Sigmoid colon (tissue), 7 donors: ENCODE measurements at places on chromosomes 7 and 10. TPM values are rescaled to one million over a fixed set of nuclear protein-coding genes. Genes with fewer than 3 reads are reported as not detected.

The TRIM73 gene
- 1.6 TPM for total RNA-seq

The CFAP46 gene
- 0.41 TPM for total RNA-seq

The OR2A2 gene
- total RNA-seq, result not detected

The COL26A1 gene
- total RNA-seq, result not detected

The ICA1 gene
- 4.8 TPM for total RNA-seq

GRCh38 chr7:133433165-133433812, 180.4 kb downstream of the EXOC4 start:
- no peak overlapping the region for H3K4me3 ChIP-seq
- no peak overlapping the region for H3K27ac ChIP-seq
- H3K36me3 ChIP-seq, result no peaks in the 10 kb centered on the region
- peaks cover 8% of the 10 kb centered on the region for H3K4me1 ChIP-seq

DNA sequence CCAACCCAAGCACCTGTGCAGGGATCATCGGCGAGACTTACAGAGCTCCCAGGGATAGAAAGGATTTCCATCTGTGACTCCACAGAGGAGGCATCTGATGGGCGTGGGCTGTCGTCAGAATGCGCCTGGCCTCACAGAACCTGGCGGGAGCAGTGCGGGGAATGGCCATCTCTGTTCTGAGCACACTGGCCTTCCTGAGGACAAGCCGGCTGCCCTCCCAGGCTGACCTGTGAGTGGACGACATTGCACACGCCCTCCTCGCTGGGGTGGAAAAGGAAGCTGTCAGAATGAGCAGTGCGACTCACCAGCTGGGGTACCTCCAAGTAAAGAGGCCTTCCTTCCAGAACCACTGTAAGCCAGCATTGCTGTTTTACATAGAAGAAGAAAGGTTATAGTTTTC, 234.6 kb upstream of the PITRM1 start:
- H3K4me3 ChIP-seq, result no peak overlapping the region
- no peak for DNase-seq
- no peak overlapping the region for H3K27ac ChIP-seq
- H3K27me3 ChIP-seq, result no peaks in the 10 kb centered on the region
- H3K4me1 ChIP-seq, result peaks cover 7% of the 10 kb centered on the region

The EPO gene
- total RNA-seq, result not detected

DNA sequence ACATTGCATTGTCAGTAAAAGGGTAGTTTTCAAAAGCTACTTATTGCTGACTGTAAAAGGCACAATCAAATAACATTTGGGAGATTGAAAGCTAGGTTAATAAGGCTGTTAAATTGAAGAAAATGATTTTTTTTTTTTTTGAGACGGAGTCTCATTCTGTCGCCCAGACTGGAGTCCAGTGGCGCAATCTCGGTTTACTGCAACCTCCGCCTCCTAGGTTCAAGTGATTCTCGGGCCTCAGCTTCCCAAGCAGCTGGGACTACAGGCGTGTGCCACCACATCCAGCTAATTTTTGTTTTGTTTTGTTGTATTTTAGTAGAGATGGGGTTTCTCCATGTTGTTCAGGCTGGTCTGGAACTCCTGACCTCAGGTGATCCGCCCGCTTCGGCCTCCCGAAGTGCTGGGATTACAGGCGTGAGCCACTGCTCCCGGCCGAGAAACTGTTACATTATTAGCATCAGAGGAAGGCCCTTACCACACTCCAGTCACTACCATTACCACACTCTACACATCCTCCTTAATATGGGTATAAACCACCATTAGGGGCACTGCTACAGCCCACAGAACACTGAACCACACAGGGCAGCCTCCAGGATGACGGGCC, 1.0 kb downstream of the CYP51A1 start:
- H3K27ac ChIP-seq, result peak overlapping the region; percentile 92
- DNase-seq, result no peak
- peaks cover 4% of the 10 kb centered on the region for H3K36me3 ChIP-seq
- H3K4me3 ChIP-seq, result peak overlapping the region; percentile 91
- H3K27me3 ChIP-seq, result no peaks in the 10 kb centered on the region

The ANLN gene
- 3.6 TPM for total RNA-seq

GRCh38 chr7:32379510-32380112, 110.6 kb downstream of the LSM5 start:
- H3K4me1 ChIP-seq, result no peaks in the 10 kb centered on the region
- H3K4me3 ChIP-seq, result no peak overlapping the region
- H3K27me3 ChIP-seq, result no peaks in the 10 kb centered on the region
- no peak for DNase-seq

The FAM241B gene
- 6.3 TPM for total RNA-seq

- no peak overlapping the region for H3K4me3 ChIP-seq
- peak overlapping the region; percentile 46 for H3K27ac ChIP-seq
- H3K27me3 ChIP-seq, result no peaks in the 10 kb centered on the region
Observed at GRCh38 chr10:119980956-119981750, 88.6 kb downstream of the SEC23IP start.

The PAX2 gene
- total RNA-seq, result not detected

GRCh38 chr7:105230486-105230885, 158.2 kb downstream of the SRPK2 start:
- H3K4me1 ChIP-seq, result no peaks in the 10 kb centered on the region
- no peaks in the 10 kb centered on the region for H3K27me3 ChIP-seq
- H3K36me3 ChIP-seq, result no peaks in the 10 kb centered on the region

DNA sequence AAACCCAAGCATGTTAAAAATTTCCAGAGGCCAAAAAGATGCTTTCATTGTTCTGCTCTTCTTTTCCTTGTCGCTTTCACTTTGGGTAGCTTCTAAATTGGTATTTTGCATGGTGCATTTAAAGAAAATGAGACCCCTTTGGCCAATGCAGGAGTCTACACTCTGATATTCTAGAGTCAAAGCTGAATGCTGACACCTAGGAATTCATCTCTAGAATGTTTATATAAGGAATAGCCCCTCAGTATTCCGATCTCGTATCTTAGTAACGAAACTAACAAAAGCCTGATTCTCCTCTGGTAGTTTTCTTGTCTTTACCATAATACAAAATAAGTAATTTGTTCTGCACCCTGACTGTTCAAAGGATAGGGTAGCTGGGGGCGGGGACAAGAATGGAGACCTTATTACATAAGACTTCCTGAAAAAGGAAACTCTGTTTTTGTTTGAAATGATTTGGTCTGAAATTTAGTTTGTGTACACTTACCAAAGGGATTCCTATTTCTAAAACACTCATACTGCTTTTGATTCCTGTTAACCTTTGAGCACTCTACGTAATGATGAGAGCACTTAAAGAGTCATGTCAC, 17.1 kb downstream of the IKZF1 start:
- H3K36me3 ChIP-seq, result no peaks in the 10 kb centered on the region
- H3K4me1 ChIP-seq, result no peaks in the 10 kb centered on the region
- no peaks in the 10 kb centered on the region for H3K27me3 ChIP-seq
- H3K4me3 ChIP-seq, result no peak overlapping the region
